ENCODE measurements at places on chromosomes 2 and 18.

GRCh38 chr2:119439574-119440500 lies 8.2 kb downstream of the TMEM37 start:
- DNase-seq, result no peak

DNA sequence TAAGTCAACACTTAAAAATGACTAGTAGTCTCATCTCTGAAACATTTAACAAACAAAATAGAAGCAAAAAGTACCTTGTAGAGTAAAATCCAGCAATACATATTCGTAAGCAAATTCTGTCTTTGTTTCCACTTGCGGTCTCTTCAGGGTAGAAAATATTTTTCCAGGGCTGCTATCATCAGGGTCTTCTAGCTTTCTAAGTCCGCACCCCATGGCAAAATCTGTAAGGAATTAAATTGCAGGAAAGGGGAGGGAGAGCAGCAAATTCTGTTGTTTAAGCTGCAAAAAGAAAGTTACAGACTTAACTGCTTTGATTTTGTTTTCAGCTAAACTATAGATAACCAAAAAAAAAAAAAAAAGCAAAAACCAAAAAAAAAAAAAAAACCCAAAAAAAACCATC lies at the start of gene RFTN2:
Gene RFTN2, minus strand, starts transcription at position 342 of the 400 bp plus-strand sequence. Its CDS starts 129 bp downstream, at position 213.
- no peak for DNase-seq

DNA sequence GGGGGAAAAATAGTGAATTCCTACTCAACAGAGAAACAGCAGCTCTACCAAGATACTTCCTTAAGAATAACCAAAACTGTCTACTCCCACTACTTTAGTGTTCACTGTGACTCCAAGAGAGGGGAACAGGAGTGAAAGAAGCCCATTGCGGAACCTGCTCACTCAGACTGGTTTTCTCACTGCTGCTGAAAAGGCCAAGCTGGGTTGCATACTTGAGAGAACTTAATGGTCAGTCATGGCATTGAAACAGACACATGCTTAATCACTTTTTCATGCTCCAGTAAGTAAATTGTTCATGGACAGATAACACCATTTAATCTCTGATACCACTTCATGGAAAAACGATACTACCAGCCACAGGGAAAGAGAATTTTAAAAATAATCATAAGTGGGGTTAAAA lies 35.7 kb upstream of the SLC8A1 start:
- DNase-seq, result no peak

GRCh38 chr2:170523506-170523905 lies 191.6 kb upstream of the SP5 start:
- no peak for DNase-seq

- no peak for DNase-seq
Measured at GRCh38 chr2:182301093-182301492, 125.7 kb downstream of the PDE1A start.

GRCh38 chr2:221747289-221747972 lies 175.3 kb upstream of the EPHA4 start:
- no peak for DNase-seq

- DNase-seq, result no peak
Measured at GRCh38 chr2:224956706-224957105, 85.6 kb downstream of the DOCK10 start.

DNA sequence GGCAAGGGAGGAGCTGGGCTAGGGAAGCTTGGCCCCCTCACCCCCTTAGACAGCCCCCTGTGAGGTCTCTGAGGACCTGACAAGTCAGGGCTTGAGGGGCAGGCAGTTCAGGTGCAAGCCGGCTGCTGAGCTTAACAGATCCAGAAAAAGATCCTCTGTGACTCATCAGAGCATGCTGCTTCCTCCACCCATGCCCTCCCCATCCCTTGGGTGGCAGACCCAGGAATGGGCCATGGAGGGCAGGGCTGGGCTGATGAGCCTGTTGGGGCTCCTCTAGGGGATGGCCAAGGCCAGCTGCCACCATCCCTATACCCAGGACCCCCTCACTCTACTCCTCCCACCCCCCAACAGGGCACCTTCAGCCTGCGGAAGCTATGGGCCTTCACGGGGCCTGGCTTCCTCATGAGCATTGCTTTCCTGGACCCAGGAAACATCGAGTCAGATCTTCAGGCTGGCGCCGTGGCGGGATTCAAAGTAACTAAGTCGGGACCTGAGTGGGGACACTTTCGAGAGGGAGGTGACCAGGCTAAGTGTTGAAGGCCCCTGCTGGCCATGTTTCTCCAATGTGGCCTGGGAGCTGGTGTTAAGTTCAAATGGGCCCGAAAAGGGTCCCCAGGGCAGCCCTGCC lies 1.9 kb downstream of the SLC11A1 start:
- no peak for DNase-seq

Measured in stimulated activated CD4-positive, alpha-beta T cell treated with anti-CD3 and anti-CD28 coated beads, TNF-alpha, amount 100 ng/mL, for 24 hours (primary cell).